ENCODE measurements at places on chromosomes 1 and 21. TPM values are rescaled to one million over a fixed set of nuclear protein-coding genes. Genes with fewer than 3 reads are reported as not detected.

Gene TMEM82
- not detected for total RNA-seq

Gene CYP4A11
- not detected for total RNA-seq

Gene PPIAL4G
- total RNA-seq: not detected

Gene ARHGEF16
- not detected for total RNA-seq

Gene DMRTA2
- total RNA-seq: 0.18 TPM

Gene ATP1A4
- not detected for total RNA-seq

Gene CTSS
- total RNA-seq: 31.6 TPM

Gene OR2T29
- total RNA-seq: not detected

Gene SPRR2G
- total RNA-seq: not detected

Gene MTF1
- 4.7 TPM for total RNA-seq

Gene RIPPLY3
- not detected for total RNA-seq

Gene CFAP45
- 0.27 TPM for total RNA-seq

Gene PTPRF
- total RNA-seq: 23.6 TPM

Gene IGSF3
- not detected for total RNA-seq

Gene NPPB
- total RNA-seq: not detected

Gene TMEM54
- 33.1 TPM for total RNA-seq

Gene PADI2
- 0.09 TPM for total RNA-seq

Gene NBPF8
- total RNA-seq: 9.5 TPM

Gene FAAP20
- total RNA-seq: 18.5 TPM
